ENCODE measurements at places on chromosomes 5 and 9. TPM values are rescaled to one million over a fixed set of nuclear protein-coding genes. Genes with fewer than 3 reads are reported as not detected.

Gene PCYOX1L
- total RNA-seq = 4.4 TPM

Gene PCDHGB5
- 16.5 TPM for total RNA-seq

Gene MLLT3
- 2.1 TPM for total RNA-seq

Gene LCN9
- not detected for total RNA-seq

Gene PCDHB9
- total RNA-seq = 5.5 TPM

Gene STPG3
- not detected for total RNA-seq

Gene PTGER4
- total RNA-seq = 9.4 TPM
